Right renal cortex interstitium (tissue), 3 donors: ENCODE measurements at places on chromosomes 12 and 14. TPM values are rescaled to one million over a fixed set of nuclear protein-coding genes. Genes with fewer than 3 reads are reported as not detected.

- DNase-seq: no peak
Measured at GRCh38 chr14:104806625-104807465, 5.9 kb downstream of the ZBTB42 start.

- no peak for DNase-seq
Measured at GRCh38 chr14:26828741-26829140, 230.9 kb upstream of the NOVA1 start.

- no peak for DNase-seq
Measured at GRCh38 chr14:99007795-99008194, 264.2 kb downstream of the BCL11B start.

DNA sequence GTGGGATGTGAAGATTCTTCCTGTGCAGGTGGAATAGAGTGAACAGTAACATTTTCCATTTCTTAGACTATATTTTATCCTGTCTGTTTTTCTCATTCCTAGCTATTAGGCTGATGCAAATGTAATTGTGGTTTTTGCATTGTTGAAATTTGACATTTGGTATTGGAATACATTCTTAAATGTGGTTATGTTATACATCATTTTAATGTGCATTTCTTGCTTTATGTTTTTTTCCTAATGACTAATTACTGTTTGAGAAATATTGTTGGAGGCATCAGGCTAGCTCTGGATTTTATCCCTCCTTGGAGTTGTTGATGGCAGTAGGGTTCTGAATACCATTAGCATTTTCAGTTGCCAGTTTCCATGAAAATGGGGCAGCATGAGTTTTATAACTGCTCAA, 75.9 kb upstream of the GNG2 start:
- DNase-seq: no peak

- no peak for DNase-seq
Measured at GRCh38 chr14:96631030-96631429, 128.8 kb downstream of the PAPOLA start.

- DNase-seq: no peak
Measured at GRCh38 chr12:117878605-117879004, 90.2 kb downstream of the KSR2 start.

DNA sequence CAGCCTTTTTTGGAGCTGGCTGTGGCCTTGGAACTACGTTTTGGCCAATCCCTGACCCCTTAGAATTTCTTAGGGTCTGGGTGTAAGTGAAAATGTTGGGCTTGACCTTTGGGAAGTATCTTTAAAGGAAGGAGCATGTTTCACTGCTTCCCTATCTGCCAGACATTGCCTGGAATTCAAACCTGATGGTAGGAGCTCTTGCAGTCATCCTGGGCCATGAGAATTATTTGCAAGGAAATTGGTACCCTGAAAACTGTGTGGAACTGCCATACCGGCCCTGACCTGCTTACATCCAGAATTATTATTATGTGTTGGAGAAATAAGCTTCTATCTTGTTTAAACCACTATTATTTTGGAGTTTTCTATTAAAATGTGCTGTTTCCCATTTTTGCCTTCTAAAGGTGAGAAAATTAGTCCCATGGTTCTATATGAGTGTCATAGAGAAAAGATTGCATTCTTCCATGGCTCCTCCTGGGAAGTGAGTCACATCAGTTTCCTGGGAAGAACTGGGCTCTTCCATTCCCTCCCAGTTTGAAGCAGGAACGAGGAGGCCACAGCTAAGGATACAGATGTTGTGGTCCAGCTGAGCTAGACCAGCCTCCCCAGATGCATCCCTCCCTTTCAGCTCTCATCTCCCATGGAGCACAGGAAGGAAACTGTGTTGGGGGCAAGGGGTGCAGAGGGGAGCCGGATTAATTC, 9.5 kb upstream of the PGF start:
- DNase-seq: no peak

DNA sequence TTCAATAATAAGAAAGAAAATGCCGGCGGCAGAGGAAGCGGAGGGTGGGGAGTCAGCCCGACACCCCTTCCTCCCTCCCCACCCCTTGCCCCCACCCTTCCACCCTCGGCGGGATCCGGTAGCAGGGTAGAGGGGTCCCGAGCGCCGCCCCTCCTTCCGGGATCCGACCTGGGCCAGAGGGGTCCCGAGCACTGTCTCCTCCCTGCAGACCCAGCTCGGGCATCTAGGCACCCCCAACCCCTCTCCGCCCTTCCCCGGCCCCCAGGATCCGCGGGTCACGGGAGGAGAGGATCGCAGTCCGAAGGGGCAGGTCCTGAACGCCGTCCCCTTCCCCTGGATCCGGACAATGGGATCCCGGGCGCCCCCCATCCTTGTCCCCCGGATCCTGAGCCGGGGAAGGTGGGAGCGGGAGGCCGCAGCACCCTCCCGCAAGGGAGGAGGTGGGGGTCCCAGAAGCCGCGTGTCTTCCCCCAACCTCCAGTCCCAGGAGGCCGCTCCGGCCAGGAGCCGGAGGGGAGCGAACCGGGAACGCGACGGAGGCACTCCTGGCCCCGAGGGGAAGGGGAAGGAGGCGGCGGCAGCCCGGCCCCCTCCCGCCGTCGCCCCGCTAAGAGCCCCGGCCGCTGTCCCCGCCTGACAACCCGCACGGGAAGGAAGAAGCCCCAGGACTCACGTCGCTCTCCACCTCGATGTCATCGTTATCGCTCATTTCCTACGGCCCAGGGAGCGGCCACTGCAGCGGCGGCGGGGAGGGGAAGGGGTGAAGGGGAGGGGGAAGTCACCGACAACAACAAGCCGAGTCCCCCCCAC, 481 bp downstream of the MAX start:
- no peak for DNase-seq

GRCh38 chr12:31315044-31315715, 10.8 kb downstream of the SINHCAF start:
- DNase-seq: no peak

DNA sequence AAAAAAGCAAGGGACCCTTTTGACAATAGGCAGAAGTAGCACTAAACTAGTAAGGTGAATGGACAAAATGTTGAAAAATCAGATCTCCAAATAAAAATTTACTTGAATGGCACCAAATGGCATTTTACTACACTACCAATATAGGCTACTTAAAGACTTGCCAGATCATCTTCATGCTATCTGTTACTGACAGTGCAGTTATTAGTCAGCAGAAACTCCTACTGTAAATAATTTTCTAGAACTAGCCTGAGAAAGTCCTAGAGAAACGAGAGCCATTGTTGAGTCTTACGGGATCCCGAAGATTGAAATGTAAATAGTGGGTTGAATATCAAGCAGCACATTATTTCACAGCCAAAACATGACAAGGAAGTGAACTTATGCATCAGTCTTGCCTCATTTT, 350.3 kb downstream of the SEC23A start:
- no peak for DNase-seq

DNA sequence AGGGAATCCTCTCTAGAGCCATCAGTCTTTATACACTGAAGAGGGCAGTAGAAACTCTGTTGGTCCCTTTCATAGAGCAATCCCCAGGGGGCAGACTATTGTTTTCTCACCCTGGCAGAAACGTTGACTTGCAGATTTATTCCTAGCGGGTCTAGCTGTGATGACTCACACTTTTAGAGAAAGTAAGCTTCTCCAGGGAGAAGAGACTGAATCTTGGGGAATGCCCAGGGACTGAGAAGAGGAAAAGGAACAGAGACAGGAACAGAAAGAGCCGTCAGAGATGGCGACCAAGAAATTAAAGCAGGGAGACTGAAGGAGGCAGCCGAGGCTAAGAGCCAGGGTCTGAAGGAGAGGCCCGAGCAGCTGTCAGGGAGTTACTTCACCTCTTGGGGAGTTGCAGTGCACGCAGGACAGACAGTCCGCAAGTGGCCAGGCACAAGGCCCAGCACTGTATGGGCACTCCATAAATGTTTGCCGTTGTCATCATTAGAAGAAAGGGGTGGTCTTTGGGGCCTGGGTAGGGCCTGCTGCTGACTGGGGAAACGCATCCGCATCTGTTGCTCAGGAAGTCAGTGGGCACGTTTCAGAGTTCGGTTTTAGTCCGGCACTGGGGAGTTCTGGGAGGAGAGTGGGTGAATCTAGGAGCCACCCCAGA, 13.0 kb downstream of the PLEKHG6 start:
- DNase-seq: no peak

DNA sequence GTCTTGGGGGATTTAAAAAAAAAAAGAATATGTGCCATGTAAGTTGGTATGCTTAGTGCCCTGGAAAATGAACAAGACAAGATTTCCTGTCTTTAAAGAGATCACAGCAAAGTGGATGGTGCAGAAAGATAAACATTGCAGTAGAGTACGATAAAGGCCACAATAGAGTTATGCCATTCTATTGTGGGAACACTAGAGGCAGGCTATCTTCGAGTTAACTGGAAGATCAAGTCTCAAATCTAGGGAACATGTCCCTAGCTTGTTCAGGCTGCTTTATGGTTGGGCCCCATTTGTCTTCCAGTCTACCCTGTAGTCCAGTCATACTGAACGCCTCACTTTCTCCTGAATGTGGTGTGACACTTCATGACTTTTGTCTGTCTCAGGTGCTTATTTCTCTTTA, 18.7 kb upstream of the CCT2 start:
- DNase-seq: no peak

- no peak for DNase-seq
Measured at GRCh38 chr12:119229205-119229604, 50.5 kb downstream of the HSPB8 start.

DNA sequence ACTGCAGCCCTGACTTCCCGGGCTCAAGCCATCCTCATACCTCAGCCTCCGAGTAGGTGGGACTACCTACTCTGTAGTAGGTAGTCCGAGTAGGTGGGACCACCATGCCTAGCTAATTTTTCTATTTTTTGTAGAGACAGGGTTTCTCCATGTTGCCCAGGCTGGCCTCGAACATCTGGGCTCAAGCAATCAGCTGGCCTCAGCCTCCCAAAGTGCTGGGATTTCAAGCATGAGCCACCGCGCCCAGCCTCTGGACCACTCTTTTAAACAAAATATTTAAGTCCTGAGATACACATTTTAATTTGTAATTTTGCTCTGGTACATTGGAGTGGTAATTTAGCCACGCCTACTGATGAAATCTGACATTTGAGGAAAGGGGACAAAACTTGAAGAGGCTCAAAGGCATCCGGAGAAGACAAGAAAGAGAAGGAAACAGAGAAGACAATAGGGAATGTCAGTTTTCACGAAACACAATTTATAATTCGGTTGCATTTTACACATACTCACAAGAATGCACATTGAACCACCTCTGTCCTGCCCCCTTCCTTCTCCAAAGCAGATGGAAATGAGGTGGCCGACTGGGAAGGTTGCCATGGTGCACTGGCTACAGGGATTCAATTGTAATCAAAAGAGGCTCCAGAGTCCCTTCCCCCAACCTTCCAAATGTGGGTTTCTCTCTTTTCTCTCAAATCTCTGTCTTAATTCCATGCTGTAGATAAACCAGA, 9.7 kb upstream of the TUBA1A start:
- no peak for DNase-seq

DNA sequence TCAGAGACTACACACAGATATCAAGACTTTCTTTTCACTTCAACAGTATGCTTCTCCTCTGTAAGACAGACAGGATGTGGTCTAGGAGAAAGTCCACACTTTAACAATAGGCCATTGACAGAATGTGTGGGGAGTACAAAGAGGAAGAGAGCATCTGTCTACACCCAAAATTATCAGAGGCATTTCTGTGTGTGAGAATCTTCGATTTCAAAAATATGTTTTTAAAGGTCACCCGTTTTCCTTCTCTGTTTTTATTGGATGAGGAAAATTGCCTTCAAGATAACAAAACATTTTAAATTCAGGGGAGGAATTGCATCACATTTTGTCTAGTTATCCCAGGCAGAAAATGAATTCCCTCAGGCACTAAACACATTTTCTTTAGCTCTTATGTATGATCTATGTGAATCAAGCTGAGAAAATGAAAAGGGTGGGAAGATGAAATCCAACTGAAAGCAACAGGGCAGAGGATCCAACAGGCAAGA, 16.4 kb downstream of the NAV3 start:
- DNase-seq: no peak

GRCh38 chr14:71590131-71590530, 342.1 kb upstream of the RGS6 start:
- no peak for DNase-seq

GRCh38 chr12:121789800-121790728, 3.4 kb downstream of the RHOF start:
- DNase-seq: no peak

DNA sequence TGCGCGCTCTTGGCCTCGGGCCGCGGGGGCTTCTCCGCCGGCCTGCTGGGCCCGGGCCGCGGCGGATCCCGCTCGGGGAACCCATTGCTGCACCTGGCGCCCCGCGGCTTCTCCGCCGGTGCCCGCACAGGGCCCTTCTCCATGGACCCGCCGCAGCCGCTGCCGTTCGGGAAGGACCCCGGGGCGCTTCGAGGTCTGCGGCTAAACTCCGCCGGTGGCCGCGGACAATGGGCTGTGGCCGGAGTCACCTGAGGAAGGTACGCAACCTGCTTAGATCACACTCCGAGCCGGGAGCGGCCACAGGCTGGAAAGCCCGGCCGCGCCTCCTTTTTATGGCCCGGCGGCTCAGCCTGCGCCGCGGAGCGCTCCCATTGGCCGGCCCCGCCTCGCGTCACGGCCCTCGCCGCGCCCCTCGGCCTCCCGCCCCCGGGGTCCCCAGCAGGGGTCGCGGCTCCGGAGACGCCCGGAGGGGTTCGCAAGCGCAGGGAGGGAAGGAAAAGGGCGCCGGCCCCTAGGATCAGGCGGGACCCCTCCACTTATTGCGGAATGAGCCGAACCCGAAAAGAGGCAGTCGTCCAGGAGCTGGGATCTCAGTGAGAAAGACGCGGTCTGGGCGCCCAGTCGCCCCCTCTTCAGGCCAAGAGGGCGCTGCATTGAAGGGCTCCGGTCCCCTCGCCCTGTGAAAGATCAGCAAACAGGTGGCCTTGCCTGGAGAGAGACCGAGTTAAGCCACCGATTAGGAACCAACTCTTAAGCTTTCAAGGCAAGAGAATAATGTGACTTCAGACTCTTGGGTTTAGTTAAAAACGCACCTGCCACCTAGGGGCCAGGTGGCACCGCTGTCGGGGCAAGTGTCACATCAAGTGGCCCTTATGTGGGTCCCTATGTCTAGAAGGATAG, at the start of gene GCH1:
TSS of gene GCH1 (minus strand) at position 306 of the 900 bp plus-strand sequence. CDS start at position 143, 163 bp downstream.
- DNase-seq: no peak

RAPGEF3 gene
- polyA plus RNA-seq: 48.0 TPM

HOXC4 gene
- polyA plus RNA-seq: 37.2 TPM

KRT5 gene
- polyA plus RNA-seq: not detected

TMEM106C gene
- polyA plus RNA-seq: 136 TPM

POTEG gene
- polyA plus RNA-seq: 0.08 TPM

NTS gene
- 6.6 TPM for polyA plus RNA-seq

CCDC184 gene
- polyA plus RNA-seq: 0.31 TPM

NANOG gene
- 0.06 TPM for polyA plus RNA-seq

PPP1R36 gene
- polyA plus RNA-seq: 1.1 TPM

KERA gene
- polyA plus RNA-seq: not detected

C14orf132 gene
- polyA plus RNA-seq: 33.6 TPM
